Stimulated activated CD8-positive, alpha-beta memory T cell treated with anti-CD3 and anti-CD28 coated beads, Interleukin-15, amount 100 ng/mL, for 24 hours (primary cell): ENCODE measurements at places on chromosomes 2 and 18.

GRCh38 chr2:200703127-200703925 is 108.4 kb upstream of the BZW1 start:
- DNase-seq = no peak

DNA sequence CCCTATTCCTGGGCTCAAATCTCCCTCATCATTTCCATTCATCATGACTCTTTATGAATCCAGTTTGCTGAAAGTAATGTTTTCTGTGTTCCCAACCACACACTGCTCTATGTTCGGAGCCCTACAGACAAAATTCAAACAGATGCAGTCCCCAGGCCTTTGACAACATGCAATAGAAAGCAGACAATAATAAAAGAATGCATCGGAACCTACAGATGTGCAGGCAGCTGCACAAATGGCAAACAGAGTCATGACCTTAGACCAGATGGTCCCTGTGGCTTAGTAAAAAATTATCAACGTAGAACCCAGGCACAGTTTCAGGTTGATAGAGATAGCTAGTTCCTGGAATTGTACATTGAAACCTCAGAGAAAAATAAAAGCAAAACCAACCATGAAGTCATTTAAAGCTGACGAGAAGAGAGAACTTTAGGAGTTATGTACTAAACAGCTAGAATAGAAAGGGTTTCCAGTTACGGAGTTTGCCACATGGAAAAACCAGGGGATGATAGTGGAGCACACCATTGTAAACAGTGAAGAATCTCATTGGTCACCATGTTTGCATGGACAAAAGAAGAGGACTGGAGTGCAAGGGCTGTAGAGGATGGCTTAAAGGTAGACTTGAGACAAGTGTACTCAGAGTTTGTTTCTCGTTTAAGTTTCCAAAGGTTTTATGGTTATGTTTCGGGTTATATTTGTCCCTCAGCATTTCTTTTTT is 23.2 kb upstream of the ACVR1 start:
- DNase-seq = no peak

DNA sequence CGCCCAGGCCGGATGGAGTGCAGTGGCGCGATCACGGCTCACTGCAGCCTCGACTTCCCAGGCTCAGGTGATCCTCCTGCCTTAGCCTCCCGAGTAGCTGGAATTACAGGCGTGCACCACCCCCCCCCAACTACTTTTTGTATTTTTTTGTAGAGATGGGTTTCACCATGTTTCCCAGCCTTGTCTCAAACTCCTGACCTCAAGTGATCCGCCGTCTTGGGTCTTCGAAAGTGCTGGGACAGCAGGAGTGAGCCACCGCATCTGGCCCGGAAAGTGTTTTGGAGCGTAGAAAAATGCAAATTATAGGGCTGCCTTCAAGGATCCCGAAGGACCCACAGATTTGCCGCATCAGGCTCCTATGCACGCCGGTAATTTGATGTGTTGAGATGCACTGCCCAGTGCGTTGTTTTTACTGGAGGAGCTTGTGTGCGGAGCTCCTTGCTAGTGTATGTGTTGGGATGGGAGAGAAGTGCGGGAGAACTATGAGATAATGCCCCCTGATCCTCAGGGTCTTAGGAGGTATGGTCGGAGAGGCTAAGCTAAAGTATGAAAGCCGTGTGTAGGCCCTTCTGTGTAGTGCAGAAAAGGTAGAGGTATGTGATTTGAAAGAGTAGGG is 1.2 kb upstream of the CLASP1 start:
- DNase-seq = peak; percentile 3

GRCh38 chr2:153091344-153091743 is 372.9 kb downstream of the ARL6IP6 start:
- DNase-seq = no peak

- DNase-seq = no peak
Observed at GRCh38 chr2:231395188-231396057, at the start of gene B3GNT7. Gene B3GNT7 (plus strand): TSS chr2:231395710. CDS start chr2:231395804, 94 bp downstream.

GRCh38 chr2:128573531-128573930 is 254.9 kb upstream of the HS6ST1 start:
- DNase-seq = no peak

- no peak for DNase-seq
Observed at GRCh38 chr2:241645056-241645914, 7.8 kb downstream of the ATG4B start.

DNA sequence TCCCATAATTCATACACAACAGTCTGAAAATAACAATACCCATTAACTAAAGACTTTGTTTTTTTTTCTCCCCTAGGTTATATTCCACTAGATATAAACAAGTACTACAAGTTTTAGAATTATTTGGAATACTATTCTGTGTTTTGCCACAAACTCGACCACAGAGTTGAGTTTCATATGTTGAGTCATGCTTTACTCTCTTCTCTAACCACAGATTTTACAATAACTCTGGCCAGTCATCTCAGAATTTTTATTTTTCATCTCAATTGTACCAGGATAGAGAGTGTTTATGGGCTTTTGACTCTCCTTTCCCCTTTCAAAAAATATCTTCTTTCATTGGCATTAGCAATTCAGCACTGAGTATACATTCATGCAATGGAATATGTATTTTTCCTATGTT is 348.7 kb upstream of the GALNT5 start:
- DNase-seq = no peak

- no peak for DNase-seq
Observed at GRCh38 chr18:77166523-77166922, 33.9 kb upstream of the MBP start.

DNA sequence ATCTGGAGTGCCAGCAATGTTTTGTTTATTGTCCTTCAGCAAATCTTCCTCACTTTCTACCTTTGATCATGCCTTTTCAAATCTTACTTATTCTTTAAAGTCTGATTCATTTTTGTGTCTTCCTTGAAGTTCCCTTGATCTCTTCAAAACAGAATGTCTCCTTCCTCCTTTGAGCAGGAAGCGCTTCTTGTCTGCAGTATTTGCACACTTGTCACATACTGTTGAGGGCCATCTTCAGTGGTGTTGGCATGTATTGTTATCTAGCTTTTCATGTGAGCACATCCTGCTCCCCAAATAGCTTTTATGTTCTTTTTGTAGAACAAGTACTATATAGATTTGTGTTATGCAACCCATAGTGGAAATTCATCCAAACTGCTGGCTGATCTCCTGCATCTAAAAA is 5.9 kb upstream of the CERS6 start:
- DNase-seq = no peak

DNA sequence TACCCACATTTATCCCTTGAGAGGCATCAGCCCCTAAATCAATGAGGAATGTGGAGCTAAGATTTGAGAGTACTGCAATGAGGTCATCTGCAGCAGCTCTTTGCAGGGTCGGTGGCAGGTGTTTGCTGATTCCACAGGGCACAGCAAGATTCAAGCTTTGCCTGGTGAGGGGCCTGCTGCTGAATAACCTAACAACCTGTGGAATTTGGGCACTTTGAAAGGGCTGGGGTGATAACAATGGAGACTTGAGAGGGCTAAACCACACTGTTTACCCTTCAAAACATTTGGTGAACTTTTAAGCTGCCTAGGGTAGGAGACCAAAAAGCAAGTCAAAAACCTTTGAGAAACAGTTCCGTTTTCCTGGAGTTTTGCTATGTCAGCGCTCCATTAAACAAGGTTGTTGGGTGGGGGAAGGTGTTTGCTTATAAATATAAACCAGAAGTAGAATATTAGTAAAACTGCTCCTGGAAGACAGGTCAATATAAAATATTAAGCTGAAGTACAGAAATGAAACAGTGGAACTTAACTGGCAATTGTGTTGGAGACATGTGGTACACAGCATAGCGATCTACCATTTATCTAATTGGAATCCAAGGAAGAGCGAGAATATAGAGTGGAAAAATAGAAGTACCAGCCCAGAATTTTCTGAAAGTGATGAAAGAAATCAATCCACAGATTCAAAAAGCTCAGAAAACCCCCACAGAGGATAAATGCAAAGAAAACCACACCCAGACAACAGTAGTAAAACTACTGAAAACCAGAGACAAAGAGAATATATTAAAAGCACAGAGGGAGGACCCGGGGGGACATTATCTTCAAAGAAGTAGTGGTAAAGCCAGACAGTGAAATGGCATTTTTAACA is 15.7 kb downstream of the COPS8 start:
- DNase-seq = no peak

- DNase-seq = no peak
Observed at GRCh38 chr2:237697586-237698357, 70.4 kb downstream of the LRRFIP1 start.

- no peak for DNase-seq
Observed at GRCh38 chr2:85787981-85788340, 34.2 kb downstream of the ATOH8 start.

- DNase-seq = no peak
Observed at GRCh38 chr2:234031207-234031606, 19.3 kb upstream of the SPP2 start.

DNA sequence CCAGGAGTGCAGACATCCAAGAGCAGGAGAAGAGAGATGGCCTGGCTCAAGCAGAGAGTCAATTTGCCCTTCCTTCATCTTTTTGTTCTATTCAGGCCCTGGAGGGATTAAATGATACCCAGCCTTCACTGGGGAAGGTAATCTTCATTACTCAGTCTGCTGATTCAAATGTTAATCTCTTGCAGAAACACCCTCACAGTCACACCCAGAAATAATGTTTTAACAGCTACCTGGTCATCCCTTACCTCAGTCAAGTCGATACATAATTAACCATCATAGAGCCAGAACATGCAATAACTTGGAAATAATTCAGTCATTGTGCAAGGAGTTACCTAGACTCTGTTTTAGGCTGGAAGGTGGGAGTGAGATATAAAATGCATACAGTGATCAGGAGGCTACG is 163.7 kb upstream of the TNP1 start:
- DNase-seq = no peak

DNA sequence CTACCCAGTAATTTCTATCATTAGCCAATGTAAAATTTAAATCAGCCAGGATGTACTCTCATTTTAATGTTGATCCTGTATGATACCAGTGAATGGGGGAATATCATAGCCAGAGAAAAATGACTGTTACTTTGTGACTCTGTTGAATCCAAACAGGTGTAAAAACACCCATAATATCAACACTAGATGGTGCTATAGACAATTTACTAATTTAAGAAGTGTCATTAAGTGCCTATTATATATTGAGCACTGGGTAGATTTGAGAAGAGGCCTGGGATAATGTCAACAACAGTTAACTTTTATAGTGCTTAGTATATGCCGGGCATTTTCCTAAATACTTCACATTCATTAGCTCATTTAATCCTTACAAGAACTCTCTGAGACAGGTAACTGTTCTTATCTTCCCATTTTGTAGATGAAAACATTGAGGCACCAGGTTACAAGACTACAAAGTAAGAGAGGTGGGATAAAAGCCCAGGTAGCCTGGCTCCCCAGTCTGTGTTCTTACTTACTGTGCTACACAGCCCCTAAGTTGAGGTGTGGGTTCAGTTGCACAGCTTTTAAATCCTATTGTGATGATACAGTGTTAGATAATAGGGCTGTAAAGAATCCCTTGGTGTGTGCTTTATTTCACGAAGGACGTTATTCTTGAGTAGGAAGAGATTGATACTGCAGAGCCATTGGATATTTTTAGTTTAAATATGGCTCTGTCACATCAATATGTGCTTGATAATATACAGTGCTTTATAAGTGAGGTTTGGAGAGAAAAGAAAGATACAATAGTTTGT is 325.5 kb downstream of the AGPS start:
- DNase-seq = no peak

DNA sequence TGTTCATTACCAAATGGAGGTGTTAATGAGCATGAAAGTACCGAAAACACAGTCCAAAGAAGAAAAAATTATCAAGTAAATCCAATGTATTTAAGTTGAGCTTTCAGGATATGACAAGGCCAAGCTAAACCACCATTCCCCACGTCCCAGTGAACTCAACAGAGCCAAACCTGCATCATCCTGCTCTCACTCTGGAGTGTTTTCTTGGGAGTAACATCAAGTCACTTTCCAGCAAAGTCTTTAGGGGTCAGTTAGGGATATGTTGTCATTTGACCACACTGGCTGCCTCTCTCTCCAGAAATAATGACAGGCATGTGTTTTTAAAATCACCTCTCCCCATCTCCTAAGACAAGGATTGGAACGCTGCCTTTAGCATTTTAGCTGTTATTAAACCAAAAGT is 140.5 kb downstream of the SRBD1 start:
- no peak for DNase-seq

DNA sequence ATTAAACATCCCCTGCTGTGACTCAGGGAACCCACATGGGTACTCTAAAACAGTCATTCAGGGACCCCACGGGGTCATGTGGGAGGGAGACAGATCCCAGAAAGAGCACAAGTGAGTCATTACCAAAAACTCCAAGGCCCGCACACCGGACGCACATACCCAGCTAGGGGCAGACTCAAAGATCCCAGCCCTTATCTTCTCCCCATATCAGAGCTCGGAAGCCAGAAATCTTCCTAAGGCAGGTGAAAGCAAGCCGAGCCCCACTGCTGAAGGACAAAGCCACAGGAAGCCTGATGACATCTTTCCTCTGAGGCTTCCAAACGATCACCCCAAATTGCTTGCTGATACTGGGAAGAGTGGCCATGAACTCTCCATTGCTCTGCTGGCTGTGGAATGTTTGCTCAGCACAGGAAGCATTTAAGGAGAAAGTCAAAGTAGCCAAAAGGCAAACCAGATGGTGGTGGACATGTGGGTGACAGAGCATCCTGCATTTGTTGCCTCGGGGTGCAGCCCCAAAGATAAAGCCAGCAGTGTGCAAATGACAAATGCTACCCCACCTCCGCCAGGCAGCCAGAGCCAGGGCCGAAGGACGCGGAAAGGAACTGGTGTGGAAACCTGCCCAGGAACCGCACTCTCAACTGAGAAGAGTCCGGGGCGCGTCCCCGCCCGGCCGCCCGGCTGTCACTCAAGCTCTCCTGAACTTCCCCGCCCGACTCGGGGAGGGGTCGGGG is 784 bp downstream of the ACTR1B start:
- DNase-seq = peak; percentile 41

DNA sequence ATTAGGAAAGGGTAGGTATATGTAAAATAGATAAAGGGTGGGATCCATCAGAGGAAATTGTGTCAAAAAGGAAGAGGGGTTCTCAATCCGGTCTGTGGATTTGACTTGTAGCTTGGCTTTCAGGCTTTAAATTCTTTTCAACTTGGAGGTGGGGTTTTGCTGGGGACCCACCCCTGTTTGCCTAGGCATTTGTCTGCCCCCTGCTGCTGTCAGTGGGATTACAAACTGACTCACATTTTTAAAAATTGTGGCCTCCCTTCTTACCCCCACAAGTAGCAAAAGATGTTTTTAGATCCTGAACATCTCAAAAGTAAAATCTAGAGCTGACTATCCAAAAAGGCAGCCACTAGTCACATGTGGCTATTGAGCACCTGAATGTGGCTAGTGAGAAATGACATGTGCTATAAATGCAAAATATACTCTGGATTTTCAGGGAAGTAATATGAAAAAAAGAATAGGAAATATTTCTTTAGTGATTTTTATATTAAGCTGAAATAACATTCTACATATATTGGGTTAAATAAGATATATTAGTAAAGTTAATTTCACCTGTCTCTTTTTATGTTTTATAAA is 178.9 kb downstream of the GFPT1 start:
- no peak for DNase-seq

GRCh38 chr2:195929531-195929930 is 139.1 kb downstream of the DNAH7 start:
- DNase-seq = no peak

DNA sequence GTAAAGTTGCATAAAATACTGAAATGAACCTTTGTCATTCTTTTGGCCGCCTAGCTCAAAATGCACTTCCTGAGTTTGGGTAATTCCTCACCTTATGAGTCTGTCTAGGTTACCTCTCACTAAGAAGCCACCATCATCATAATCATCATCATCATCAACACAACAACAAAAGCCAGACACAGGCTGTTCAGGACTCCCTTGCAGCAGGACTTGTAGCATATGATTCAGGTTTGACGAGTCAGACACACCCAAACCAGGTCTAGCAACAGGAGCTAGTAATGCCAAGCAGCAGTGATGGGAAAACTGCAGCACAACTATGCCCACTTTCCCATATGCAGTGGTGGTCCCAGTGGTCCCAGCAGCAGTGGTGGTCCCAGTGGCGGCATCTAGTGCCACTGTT is 2.8 kb upstream of the SGO2 start:
- DNase-seq = no peak
